ENCODE measurements at places on chromosomes 7 and 10.

DNA sequence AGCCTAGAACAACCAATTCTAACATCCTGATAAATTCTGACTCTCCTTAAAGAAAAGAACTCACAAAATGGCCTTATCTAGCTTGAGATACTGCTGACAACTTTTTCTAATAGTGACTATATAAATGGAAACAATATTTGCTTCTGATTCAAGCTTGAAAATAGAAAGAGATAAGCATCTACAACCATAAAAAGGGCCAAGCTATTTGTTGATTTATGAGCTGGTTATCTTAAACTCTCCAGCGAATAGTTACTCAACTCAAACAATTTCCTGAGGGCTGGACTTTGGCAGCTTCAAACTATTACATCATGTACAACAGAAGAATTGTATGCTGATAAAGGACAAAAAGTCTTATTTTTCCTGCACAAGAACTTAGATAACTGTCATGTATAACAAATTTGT, 4.6 kb downstream of the USP54 start:
- peak; percentile 66 for DNase-seq

- DNase-seq, result no peak
These were observed 67.9 kb downstream of the ADCY1 start for GRCh38 chr7:45642044-45642443.

DNA sequence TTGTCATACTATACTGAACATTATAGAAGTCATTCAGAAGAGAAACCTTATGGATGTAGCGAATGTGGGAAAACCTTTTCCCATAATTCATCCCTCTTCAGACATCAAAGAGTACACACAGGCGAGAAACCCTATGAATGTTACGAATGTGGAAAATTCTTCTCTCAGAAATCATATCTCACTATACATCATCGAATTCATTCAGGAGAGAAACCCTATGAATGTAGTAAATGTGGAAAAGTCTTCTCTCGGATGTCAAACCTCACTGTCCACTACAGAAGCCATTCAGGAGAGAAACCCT, 19.4 kb downstream of the RBAK start:
- DNase-seq, result no peak

- no peak for DNase-seq
These were observed 19.6 kb downstream of the PTPRE start for GRCh38 chr10:127926455-127926854.

- DNase-seq, result peak; percentile 32
These were observed 92.1 kb upstream of the SAMD8 start for GRCh38 chr10:75019370-75019769.

- peak; percentile 91 for DNase-seq
These were observed 54.9 kb downstream of the KCNMA1 start for GRCh38 chr10:77582710-77583115.

GRCh38 chr10:82969405-82969804, 1094.4 kb downstream of the NRG3 start:
- DNase-seq, result peak; percentile 1

GRCh38 chr7:909358-910329, 33.3 kb downstream of the GET4 start:
- no peak for DNase-seq

GRCh38 chr10:78756604-78757343, 312.0 kb upstream of the ZMIZ1 start:
- DNase-seq, result peak; percentile 96

DNA sequence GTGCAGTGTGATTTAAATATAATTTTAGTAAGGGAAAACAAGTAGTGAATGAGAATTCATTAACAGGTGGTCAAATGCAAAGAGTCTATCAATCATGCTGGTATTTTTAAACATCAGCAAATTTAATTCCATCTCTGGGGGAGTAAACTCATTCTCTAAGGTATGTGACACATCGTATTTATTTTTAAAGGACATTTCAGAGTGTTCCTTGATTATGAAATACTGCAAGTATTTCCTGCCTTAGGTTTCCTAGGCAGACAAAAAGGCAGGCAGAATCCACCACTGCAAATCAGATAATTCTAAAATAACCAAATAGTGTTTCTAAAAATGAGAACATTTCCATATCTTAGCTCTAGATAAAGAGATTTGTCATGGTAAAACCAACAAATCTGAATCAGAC, 193.8 kb downstream of the LRRTM3 start:
- no peak for DNase-seq

GRCh38 chr7:42945821-42946626, 13.8 kb downstream of the MRPL32 start:
- DNase-seq, result no peak

- no peak for DNase-seq
These were observed 297.5 kb upstream of the NRP1 start for GRCh38 chr10:33631991-33632390.

- DNase-seq, result no peak
These were observed 80.9 kb upstream of the DDC start for GRCh38 chr7:50646069-50646468.

GRCh38 chr10:79241990-79242619, 105.2 kb upstream of the PPIF start:
- peak; percentile 48 for DNase-seq

DNA sequence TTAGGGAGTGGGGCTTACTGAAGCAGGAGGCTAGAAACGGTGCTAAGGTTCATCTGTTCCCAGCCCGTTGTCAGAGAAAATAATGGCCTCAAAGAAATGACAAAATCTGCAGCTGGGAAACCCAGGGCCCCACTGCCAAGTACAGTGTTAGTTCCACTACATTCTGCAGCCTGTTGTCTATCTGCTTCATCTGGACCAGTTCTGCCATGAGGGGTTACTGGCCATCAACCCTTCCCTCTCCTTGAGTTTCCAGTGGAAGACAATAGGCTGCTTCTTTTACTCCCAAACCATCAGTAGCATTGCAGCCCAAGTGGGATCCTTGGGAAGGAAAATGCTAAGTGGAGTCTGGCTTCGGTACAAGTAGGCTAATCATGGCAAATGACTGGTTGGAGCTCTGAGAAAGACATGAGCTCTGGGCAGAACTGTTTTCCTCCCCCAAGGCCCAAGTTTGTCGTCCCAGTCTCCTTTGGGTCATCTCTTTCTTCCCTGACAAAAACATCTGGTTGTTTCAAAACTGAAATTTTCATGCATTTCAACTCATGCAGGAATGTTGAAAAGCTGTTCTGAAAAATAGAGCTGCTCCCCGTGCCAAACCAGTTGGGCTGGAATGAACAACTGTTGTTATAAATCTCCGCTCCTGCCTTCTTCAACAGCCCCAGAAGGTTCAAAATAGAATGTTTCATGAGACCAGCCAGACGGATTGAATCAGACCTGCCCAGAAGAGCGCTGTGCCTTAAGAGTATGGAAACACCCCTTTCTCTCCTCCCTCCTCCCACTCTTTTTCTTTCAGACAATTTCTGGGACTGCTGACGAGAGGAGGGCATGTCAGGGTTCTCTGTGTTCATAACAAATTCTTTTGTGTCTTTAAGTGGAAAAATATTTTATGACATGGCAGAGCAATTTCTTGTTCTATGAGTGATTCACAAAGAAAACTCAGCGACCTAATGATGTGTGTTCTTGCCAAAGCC, 116.6 kb downstream of the RAB18 start:
- DNase-seq, result peak; percentile 53

GRCh38 chr7:351256-351655, 61.3 kb downstream of the FOXL3 start:
- DNase-seq, result no peak

DNA sequence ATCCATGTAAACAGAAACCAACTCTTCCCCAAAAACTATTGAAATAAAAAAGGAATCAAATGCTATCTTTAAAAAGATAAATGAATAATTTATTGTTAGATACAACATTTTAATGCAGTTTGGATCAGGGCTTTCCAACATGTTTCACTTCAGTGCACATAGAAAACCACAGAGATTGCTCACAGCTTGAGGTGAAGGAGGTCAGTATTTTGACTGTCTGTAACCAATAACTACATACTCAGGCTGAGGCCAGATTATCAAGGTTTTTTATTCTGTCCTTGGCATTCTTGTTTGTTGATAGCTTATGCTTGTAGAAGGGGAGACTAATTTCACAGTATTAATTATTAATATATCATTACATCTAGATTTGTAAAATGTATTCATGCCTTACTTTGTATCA, 195.5 kb downstream of the PRKG1 start:
- peak; percentile 2 for DNase-seq

GRCh38 chr10:71708301-71708703, 11.3 kb downstream of the C10orf105 start:
- DNase-seq, result no peak

DNA sequence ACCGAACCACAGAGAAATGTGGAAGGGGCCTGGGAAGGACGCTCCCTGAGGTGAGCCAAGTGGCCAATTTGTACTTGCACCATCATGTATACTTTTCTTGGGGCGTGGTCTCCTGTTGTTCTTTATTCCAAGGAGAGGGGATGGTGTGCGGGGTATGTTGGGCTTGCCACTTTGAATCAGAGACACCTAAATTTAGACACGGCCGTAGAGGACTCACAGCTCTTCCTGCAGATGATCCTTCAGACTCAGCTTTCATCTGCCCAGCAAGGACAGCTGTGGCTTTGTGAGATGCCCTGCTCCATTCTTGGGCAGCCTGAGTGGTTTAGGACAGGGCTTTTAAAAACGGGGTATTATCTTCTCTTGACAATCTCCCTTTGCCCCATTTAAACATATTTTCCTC, 473.2 kb downstream of the REEP3 start:
- no peak for DNase-seq

GRCh38 chr7:25929448-25929847, 222.6 kb upstream of the NFE2L3 start:
- DNase-seq, result no peak

DNA sequence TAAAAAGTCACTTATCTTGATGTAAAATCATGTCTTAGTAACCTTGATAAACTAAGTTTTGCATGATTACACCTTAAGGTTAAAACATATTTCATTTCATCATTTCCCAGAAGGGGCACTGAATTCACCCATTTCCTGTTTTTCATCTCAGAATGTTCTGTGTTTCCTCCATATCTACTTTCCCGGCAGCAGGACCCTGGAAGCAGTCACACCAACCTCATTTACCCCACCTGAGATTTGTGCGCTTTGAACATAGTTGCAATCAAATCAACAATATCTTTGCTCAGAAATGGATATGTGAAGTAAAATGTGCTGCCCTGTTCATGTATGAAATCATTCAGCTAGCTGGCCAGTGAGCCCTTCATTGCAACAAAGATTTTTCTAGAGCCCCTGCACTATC, 46.8 kb downstream of the IKZF1 start:
- no peak for DNase-seq

DNA sequence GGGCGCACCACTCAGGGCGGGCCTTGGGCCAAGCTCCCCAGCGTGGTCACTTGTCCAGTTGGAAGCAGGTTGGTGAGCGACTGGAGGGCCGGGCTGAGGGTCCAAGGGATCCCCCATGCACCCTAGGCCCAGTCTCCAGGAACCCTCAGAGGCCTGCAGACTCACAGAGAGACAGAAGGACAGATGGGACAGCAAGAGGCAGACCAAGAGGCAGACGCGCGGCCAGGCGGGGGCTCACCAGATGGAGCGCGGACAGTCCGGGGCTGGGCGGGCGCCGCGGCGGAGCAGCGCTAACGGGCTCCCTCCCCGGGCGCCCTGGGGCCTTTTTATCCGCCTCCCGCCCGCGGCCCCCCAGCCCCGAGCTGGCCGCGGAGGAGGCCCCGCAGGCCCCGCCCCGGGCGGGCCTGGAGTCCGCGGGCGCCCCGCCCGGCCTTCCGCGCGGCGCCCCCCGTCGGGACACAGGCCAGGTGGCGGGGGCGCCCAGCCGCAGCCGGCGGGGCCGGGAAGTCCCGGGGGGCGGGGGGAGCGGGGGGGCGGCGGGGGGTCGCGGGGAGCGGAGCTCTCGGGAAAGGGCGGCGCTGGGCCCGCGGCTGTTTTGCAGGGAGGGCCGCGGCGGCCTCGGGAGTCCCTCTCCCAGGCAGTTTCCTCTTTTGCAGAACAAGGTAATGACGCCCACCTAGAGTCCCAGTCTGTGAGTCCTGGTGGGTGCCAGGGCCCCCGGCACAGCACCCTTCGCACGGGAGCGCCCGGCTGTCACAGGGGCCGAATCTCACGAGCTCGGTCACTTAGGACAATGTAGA, at the start of gene LOXL4:
Gene LOXL4 (minus strand): TSS at position 301 of the 800 bp plus-strand sequence. CDS start 5,175 bp downstream, outside the sequence.
- no peak for DNase-seq

GRCh38 chr7:156025675-156026074, 213.4 kb upstream of the SHH start:
- DNase-seq, result no peak

- no peak for DNase-seq
These were observed at the start of gene REPIN1 for GRCh38 chr7:150368096-150368883. Gene REPIN1, plus strand, starts transcription at chr7:150368822. Its CDS starts 890 bp downstream, at chr7:150369712.

GRCh38 chr7:151662251-151662826, 142.6 kb upstream of the RHEB start:
- no peak for DNase-seq

GRCh38 chr10:122263971-122264370, 7.1 kb upstream of the BTBD16 start:
- DNase-seq, result peak; percentile 53

GRCh38 chr7:81482600-81483186, 287.2 kb downstream of the HGF start:
- DNase-seq, result peak; percentile 45

GRCh38 chr10:91745090-91745831, 53.0 kb upstream of the TNKS2 start:
- DNase-seq, result peak; percentile 45

DNA sequence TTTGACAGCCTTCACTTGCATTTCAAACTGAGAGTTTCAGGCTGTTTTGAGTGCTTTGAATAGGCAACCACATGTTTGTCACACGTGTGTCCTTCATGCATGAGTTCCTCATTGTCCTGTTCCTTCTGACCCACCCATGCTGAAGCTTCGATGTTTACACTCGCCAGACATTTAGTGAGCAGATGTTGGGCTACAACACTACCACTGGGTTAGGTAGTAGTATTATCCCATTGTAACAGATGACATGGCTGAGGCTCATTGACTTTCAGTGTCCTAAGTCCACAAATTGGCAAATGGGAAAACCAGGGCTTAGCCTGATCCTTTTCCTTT, 456.1 kb downstream of the PHTF2 start:
- DNase-seq, result no peak

DNA sequence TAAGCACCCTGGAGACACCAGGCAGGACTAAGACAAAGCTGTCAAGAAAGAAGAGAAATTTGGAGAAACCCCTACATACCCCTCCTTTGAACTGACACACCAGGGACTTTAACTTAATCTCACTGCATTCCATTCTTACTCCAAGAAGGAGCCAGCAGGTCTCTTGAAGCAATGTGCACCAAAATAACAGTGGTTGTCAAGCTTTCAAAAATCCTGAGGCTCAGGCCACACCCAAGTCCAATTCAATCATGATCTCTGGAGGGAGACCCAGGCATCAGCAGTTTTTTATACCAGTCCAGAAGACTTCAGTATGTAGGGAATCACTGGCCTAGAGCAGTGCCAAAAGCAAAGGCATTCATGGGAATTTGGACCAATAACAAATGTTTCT, 6.8 kb downstream of the SLC25A13 start:
- no peak for DNase-seq

- DNase-seq, result no peak
These were observed 22.5 kb downstream of the ORC5 start for GRCh38 chr7:104185346-104185745.

- DNase-seq, result no peak
These were observed 64.5 kb downstream of the VWA2 start for GRCh38 chr10:114303556-114303955.

GRCh38 chr10:70762441-70763175, 22.6 kb downstream of the TBATA start:
- no peak for DNase-seq

- no peak for DNase-seq
These were observed 21.3 kb upstream of the FXYD4 start for GRCh38 chr10:43350156-43350555.

- DNase-seq, result no peak
These were observed 60.8 kb downstream of the CHN2 start for GRCh38 chr7:29255199-29255878.
